ENCODE measurements at places on chromosomes 7 and 10. TPM values are rescaled to one million over a fixed set of nuclear protein-coding genes. Genes with fewer than 3 reads are reported as not detected.
A peak's percentile ranks its signal among the peaks of the same experiment; 100 is the strongest.

DNA sequence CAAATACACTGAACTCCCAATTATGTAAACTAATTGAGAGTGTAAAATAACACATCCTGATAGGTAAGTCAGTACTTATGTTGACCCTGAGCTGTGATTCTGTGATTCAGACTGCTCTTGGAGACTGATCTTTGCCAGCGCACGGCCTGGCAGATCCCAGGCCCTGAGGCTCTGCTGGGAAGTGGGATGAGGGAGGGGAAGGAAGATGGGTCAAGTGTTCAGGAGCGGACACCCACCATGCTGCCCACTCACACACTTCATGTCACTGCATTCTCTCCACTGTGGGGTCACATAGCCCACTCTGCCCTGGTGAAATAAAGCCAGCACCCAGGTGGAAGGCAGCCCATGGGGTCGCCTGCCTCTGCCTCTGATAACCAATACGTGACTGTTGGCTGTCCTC, 226.2 kb downstream of the TNS3 start:
- H3K36me3 ChIP-seq = no peaks in the 10 kb centered on the region
- H3K27me3 ChIP-seq = no peaks in the 10 kb centered on the region
- H3K4me3 ChIP-seq = no peak overlapping the region
- no peak for DNase-seq
- no peaks in the 10 kb centered on the region for H3K4me1 ChIP-seq

DNA sequence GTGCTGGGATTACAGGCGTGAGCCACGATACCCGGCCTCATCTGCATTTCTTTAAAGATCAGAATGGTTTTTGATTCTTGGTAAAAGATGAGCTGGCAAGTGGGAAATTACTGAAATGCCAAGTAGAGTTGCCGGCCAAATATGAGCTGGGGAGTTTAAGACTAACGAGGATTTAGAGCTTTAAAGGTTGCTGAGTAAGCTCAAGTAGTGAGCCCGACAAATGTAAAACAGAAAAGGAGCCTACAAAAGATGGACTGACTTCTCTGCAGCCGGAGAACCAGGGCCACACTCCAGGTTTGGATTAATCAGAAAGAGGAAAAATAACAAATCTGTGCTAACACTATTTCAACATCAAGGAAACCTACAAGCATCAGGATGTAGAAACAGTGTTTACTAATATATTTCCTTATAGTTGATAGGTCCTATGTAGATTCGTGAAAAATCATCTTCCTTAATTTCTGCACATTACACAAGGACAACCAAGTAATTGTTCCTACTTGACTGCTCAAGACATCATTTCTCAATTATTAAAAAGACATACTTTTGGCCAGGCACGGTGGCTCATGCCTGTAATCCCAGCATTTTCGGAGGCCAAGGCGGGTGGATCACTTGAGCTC, 49.6 kb downstream of the MPP7 start:
- H3K4me1 ChIP-seq = peaks cover 21% of the 10 kb centered on the region
- H3K27ac ChIP-seq = no peak overlapping the region
- no peak overlapping the region for H3K4me3 ChIP-seq
- no peaks in the 10 kb centered on the region for H3K27me3 ChIP-seq
- no peaks in the 10 kb centered on the region for H3K36me3 ChIP-seq
- no peak for DNase-seq

The FIGNL1 gene
- total RNA-seq = 47.7 TPM

DNA sequence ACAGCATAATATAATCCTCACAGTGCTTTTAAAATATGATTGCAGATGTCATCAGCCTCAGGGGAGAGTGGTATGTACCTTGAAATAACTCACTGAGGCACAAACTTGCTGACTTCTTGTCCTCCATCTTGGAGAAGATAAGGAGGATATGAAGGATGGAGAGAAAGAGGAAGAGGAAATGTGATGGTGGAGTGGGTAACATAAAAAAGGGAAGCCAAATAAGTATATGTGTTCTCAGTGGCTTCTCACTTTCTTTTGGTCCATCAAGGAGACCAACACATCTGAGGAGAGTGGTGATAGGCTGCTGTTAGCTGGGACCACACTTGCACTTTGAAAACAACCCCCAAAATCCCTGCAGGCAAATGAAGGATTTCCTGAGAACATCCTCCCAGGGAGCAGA, 21.6 kb upstream of the ZNF37A start:
- no peak for DNase-seq
- no peaks in the 10 kb centered on the region for H3K27me3 ChIP-seq
- no peaks in the 10 kb centered on the region for H3K36me3 ChIP-seq
- H3K27ac ChIP-seq = no peak overlapping the region
- no peaks in the 10 kb centered on the region for H3K4me1 ChIP-seq

GRCh38 chr7:143901332-143901667, 676 bp downstream of the TCAF1 start:
- DNase-seq = no peak
- no peaks in the 10 kb centered on the region for H3K27me3 ChIP-seq
- no peaks in the 10 kb centered on the region for H3K36me3 ChIP-seq
- H3K27ac ChIP-seq = peak overlapping the region; percentile 79
- H3K4me3 ChIP-seq = peak overlapping the region; percentile 94

The BEND7 gene
- not detected for total RNA-seq

The TNS3 gene
- 0.29 TPM for total RNA-seq

The RHOBTB1 gene
- total RNA-seq = 0.77 TPM

DNA sequence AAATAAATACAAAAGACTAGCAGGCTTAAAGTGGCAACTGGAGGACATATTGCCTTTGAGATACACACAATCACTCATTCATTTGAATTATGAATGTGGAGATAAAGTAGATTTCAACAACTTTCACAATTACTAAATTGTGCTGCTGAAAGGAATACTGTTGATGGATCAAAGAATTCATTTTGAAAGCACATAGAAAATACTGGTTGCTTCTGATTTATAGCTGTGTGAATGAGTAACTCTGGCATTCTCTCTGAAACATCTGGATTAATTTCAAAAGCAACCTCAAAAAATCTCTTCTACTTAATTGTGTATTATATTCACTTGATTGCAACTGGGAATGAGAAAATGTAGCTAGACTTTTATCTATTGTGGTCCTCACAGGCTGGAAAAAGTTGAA, 397.6 kb downstream of the THSD7A start:
- no peak overlapping the region for H3K4me3 ChIP-seq
- H3K36me3 ChIP-seq = no peaks in the 10 kb centered on the region
- DNase-seq = no peak
- no peaks in the 10 kb centered on the region for H3K27me3 ChIP-seq
- no peak overlapping the region for H3K27ac ChIP-seq
- no peaks in the 10 kb centered on the region for H3K4me1 ChIP-seq

DNA sequence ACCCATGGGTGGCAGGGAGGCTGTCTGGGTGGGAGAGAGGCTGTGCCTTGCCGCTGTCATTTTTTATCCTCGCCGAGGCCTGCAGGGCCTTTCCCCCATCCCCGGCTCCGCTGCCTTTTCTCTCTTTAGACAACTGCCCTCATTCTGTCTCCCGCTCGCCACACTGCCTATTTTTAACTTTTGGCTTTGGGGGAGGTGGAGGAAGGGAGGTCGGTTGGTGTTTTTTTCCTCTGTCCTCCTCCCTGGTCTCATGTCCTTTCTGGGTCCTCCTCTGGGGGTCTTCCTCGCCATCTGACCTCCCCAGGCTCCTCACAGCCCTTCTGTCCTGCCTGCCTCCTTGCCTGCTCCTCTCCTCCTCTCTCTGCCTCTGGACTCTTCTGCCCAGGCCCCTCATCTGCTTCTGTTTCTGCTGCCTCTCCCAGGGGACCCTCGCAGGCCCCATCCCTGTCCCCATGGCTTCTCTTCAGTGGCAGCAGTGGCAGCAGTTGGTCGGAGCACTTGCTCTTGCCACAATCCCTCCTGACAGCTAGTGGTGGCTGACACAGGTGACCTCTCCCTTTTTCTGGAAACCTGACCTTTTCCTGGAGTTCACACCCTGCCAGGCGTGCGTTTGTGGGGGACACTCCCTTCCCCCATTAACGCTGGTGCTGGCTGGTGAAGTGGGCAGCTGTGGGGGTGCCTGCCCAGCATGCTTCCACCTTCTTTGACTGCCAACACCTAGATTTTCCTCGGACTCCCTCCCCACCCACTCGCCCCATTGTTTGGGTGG, 19.5 kb upstream of the PCBD1 start:
- H3K4me1 ChIP-seq = no peaks in the 10 kb centered on the region
- no peak overlapping the region for H3K4me3 ChIP-seq

The OR9A2 gene
- total RNA-seq = 0.32 TPM

The BLVRA gene
- 29.8 TPM for total RNA-seq

The FAM25A gene
- total RNA-seq = not detected

The SPDYE6 gene
- total RNA-seq = not detected

The RADIL gene
- total RNA-seq = 0.50 TPM

The PLCE1 gene
- 0.05 TPM for total RNA-seq

GRCh38 chr7:117480978-117481377, 1.2 kb downstream of the CFTR start:
- H3K4me1 ChIP-seq = no peaks in the 10 kb centered on the region
- no peak overlapping the region for H3K27ac ChIP-seq
- H3K4me3 ChIP-seq = no peak overlapping the region

GRCh38 chr10:44386546-44387052, 1.7 kb upstream of the CXCL12 start:
- H3K27me3 ChIP-seq = peaks cover 35% of the 10 kb centered on the region
- peak; percentile 39 for DNase-seq
- H3K36me3 ChIP-seq = peaks cover 1% of the 10 kb centered on the region
- H3K4me3 ChIP-seq = peak overlapping the region; percentile 43

The STEAP1B gene
- total RNA-seq = not detected

DNA sequence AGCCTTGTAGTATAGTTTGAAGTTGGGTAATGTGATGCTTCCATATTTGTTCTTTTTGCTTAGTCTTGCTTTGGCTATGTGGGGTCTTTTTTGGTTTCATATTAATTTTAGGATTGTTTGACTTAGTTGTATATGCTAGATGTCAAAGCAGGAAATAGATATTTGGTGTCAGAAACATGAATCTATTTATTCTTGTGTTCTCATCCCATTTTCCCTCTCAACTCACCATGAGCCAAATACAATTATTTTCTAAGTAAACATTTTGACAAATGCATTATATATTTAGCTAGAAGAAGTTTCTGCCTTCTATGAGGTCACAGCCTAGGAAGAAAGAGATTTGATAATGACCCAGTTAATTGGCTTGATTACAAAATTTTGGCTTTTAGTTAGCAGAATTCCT, 1160.6 kb upstream of the C7orf33 start:
- no peaks in the 10 kb centered on the region for H3K36me3 ChIP-seq
- H3K27me3 ChIP-seq = no peaks in the 10 kb centered on the region
- no peak for DNase-seq
- H3K4me3 ChIP-seq = no peak overlapping the region
- H3K27ac ChIP-seq = no peak overlapping the region

GRCh38 chr10:24756283-24756682, 32.6 kb upstream of the ARHGAP21 start:
- H3K36me3 ChIP-seq = no peaks in the 10 kb centered on the region
- DNase-seq = no peak
- H3K27me3 ChIP-seq = no peaks in the 10 kb centered on the region
- H3K27ac ChIP-seq = no peak overlapping the region

GRCh38 chr7:107593025-107593410, 13.0 kb downstream of the BCAP29 start:
- no peak overlapping the region for H3K27ac ChIP-seq
- H3K36me3 ChIP-seq = peaks cover 4% of the 10 kb centered on the region
- DNase-seq = no peak
- H3K4me1 ChIP-seq = no peaks in the 10 kb centered on the region

The FAM25G gene
- total RNA-seq = not detected

All from activated T-cell treated with anti-CD3 and anti-CD28 coated beads, Interleukin-2, amount 50 U/mL, for 72 hours (primary cell).